T follicular helper cell (primary cell): ENCODE measurements at places on chromosomes 6 and 20.
A peak's percentile ranks its signal among the peaks of the same experiment; 100 is the strongest.

DNA sequence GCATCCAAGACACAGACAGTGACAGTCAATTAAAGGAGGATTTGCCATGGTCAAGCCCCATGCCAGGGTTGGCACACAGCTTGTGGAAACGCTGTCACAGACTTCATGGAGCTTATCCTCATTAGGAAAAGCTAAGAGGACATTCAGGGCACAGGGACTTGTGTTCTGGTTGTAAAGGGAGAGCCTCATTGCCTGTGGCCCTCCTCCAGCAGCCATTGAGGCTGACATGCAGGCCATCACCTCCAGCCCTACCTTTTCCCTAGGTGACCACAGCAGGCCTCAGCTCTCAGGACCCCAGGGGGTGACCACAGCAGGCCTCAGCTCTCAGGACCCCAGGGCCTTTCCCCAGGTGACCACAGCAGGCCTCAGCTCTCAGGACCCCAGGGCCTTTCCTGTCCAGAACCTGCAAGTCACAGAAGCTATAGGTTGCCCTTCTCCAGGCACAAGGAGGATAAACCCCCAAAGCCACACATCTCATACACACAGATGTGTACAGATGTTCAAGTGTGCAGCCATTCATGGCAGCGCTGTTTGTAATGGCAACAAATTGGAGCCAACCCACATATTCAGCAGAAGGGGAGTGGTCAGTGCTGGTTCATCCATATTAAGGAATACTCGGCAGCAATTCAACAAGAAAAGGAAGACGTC, 26.1 kb downstream of the DUSP22 start:
- DNase-seq, result no peak

GRCh38 chr6:137806914-137807682, 60.0 kb upstream of the TNFAIP3 start:
- no peak for DNase-seq

DNA sequence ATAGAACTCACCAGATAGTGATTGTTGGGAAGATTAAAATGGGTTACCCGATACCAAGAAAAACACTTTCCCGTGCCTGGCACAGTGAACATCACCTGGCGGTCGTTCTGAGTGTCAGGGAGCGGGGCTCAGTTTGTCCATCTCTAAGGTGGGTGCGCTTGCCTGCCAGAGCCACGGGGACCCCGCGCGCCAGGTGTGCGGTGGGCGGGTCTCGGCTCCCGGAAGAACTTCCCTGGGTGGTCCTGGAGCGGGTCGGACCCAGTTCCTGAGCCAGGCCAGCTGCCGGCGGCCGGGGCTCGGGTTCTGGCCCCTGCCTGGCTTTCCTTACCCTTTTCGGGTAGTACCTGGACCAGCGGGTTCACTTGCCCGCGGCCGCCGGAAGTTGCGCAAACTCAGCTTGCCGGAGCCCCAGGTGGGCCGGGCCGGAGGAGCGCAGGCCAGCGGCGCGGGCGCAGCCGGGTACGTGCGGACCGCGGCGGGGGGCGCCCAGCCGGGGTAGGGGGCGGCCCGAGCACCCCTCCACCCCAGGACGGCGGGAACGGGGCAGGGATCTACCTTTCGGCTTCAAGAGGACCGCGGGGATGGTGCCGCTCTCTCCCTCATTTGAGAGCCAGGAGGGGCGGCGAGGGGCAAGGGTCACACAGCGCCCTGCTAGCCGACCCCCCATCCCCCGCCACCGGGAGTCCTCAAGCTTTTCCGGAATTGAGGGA, 7.5 kb downstream of the FAM110A start:
- DNase-seq, result no peak

DNA sequence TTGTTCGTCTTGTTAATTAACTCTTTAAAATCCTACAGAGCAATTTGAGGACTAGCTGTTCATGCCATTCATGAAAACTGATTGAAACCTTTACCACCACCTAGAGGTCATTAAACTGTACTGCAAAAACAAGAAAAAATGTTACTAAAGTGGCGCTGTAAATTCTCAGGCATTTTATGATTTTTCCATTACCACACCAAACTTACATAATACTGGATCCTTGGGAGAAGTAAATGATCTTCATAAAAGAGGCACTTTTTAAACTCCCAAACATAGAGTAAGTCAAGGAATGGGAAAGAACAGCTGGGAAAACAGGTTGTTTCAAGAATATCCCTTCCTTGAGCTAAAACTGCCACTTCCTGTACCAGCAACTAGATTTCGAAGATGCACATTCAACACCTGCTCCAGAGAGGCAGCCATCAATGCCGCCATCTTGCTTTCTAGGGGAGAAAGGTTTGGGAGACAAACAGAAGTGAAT, 54.3 kb downstream of the MYLIP start:
- DNase-seq, result no peak

- DNase-seq, result no peak
Measured at GRCh38 chr6:33024521-33024920, 15.1 kb upstream of the HLA-DOA start.

- peak; percentile 1 for DNase-seq
Measured at GRCh38 chr6:38671885-38672467, 31.0 kb downstream of the GLO1 start.
